ENCODE measurements at places on chromosomes 11 and 22.

DNA sequence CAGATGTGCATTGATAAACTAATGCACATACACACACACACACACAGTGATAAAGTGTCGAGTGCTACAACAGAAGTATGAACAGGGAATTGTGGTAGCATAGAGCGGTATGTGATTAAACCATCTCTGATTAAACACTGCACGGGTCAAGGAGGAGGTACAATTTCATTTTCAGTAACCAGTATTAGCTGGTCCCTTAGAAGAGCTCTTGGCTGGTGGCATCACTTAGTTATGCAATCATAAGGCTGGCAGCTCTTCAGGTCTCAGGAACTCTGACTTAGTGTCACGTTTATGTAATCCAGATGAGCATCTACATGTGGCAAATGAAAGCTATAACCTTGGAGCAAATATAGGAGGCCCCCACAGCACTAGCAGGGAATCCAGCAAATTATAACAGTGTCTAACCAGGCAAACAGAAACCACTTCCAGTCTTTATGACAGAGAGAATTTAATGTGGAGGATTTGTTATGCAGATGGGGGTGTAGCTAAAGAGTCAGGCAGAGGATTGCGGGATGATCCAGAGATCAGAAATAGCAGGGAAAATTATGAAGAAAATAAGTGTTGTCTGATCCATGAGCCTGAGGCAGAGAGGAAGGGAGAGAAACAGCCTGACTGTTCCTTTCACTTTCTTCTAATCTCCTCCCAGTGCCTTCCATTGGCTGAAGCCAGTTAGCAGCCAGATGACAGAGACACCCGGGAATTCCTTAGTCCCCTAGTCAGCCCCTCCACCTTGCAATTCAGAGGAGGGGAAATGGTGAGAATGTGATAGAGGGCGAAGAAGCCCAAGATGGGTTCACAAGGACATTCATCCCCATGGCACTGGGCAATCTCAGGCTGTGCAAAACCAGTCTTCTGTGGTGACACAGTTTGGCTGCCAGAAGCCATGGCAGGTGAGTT, 533.1 kb upstream of the TENM4 start:
- no peak for DNase-seq

DNA sequence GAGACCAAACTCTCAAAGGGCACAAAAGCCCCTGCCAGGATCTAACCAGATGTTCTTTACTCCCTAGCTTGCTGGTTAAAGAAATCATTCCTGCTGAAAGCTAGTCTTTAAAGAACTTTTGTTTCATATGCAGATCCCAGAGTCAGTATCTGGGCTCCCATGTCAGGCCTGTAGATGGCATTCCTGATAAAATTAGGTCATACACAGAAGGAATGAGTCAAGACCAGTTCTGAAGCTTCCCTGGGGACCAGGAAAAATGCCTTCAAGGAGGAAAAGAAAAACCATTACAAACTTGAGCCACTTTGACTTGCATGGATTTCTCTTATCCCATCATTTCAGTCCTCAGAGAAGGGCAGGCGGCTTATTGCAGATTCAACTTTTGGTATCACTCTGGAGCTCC, 5.9 kb downstream of the DBX1 start:
- no peak for DNase-seq

- DNase-seq, result peak; percentile 68
Measured at GRCh38 chr22:49970528-49971231, 10.1 kb downstream of the PIM3 start.

GRCh38 chr11:75796091-75796435, 18.9 kb upstream of the UVRAG start:
- DNase-seq, result no peak

DNA sequence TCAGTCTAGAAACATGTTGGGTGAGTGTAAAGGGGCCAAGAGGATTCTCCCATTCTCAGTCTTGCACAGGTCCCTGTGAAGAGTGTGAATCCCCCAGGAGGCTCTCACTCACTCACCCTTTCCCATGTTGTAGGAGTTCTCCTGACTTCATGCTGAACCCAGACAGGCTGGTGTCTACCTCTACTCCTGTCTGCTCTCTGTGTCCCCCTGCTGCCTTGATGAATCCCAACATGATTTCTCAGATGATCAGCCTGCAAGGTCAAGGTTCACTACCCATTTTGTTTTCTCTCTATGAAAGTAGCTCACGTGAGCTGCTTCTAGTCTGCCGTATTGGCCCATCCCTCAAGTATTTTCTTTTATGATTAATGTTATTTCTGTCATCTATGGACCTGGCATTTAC, 500.6 kb downstream of the ETS1 start:
- DNase-seq, result no peak

GRCh38 chr22:17060126-17060525, 24.7 kb upstream of the IL17RA start:
- no peak for DNase-seq

- DNase-seq, result no peak
Measured at GRCh38 chr11:41955066-41955465, 495.6 kb upstream of the LRRC4C start.

GRCh38 chr11:85948884-85949283, 93.7 kb downstream of the CCDC83 start:
- no peak for DNase-seq

- DNase-seq, result no peak
Measured at GRCh38 chr11:27694992-27695391, 5.3 kb downstream of the BDNF start.

DNA sequence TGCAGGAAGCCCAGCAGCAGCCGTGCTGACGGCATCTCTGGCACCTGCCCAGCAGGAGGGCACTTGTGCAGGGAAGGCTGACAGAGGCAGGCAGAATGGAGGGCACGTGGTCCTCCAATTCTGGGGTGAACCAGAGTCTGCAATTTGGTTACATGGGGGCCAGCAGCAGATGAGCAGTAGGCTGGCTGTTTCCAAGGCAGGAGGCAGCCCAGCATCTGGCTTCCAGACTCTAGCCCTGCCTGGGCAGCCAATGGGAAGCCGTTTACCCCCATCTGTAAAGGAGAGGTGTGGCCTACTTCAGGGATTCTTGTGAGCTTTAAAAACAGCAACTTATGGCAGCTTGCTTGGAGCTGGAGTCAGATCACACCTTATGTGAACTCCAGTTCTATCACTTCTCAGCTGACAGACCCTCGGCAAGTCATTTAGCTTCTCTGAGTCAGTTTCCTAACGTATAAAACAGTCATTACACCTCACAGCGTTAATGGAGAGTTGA, 27.9 kb upstream of the RASL10A start:
- DNase-seq, result no peak

GRCh38 chr22:43840431-43840830, 21.9 kb downstream of the SULT4A1 start:
- no peak for DNase-seq

GRCh38 chr11:114610984-114611944, 15.7 kb upstream of the NXPE4 start:
- DNase-seq, result no peak

DNA sequence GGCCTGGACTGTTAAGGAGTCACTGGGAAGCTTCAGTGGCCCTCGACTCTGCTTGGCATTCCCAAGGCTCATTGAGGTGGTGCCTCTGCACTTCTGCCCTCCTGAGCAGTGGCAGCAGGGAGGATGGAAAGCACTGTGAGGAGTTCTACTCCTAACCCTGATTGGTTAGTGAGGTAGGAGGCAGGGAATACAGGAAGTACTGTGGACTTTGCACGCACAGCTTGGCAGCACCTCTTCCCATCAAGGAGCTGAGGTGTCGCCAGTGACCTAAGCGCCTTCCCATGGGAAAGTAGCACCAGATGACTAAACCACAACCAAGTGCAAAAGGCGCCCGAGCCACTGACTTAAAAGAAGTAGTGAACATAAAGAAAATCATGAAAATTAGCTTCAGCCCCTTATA, 152.5 kb upstream of the CADM1 start:
- no peak for DNase-seq

DNA sequence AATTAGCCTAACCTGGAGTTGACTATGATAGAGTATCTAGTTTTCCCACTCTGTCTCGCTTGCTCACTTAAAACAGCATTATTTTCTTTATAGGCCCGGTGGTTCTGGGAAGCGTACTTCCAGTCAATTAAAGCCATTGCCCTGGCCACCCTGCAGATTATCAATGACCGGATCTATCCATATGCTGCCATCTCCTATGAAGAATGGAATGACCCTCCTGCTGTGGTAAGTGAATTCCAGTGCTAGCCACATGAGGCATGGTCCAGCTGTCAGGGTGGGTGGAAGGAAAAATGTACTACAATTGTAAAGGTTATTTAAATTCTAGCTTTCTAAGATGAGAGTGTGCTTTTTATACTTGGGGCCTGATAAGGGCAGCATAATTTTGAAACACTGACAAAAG, 76.0 kb downstream of the EXT2 start:
- no peak for DNase-seq

DNA sequence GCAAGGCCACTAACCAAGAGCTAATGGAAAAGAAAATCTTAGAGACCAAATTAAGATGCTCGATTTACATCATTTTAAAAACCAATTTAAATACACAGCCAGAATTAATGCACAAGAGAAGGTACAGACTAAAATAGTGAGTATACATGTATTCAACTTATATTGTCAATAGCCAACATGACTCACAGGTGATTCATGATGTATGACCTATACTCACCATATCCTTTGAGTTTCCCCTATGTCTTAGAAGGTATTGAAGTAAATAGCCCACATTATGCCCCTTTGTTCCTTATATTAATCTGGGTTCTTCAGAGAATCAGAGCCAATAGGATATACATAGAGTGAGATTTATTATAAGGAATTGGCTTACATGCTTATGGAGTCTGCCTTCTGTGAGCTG, 97.5 kb upstream of the ANO3 start:
- DNase-seq, result no peak

- no peak for DNase-seq
Measured at GRCh38 chr11:12531681-12532080, 142.5 kb upstream of the TEAD1 start.

DNA sequence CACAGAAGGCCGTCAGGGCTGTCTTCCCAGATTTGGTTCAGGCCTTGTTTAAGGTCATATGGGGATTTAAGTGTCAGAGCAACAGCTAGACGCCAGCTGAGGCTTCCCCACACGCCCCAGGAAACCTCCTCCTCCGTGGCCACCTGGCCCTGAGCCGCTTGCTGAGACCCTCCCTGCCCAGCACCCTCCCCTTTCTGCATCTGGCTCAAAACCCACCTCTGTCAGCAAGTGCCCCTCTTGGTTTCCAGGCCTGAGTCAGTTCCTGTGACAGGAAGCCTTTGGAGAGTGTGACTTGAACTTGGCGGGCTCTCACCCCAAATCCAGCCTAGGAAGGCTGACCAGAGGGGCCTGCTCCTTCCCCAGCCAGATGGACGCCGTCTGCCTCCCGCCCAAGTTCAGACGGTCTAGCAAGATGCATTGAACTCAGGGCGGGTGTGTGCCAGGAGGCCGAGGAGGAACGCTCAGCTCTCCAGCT, 561 bp downstream of the FXYD2 start:
- no peak for DNase-seq

GRCh38 chr22:33918676-33919365, 1.5 kb downstream of the LARGE1 start:
- no peak for DNase-seq

GRCh38 chr22:22684580-22685561, 40.5 kb downstream of the GGTLC2 start:
- no peak for DNase-seq

DNA sequence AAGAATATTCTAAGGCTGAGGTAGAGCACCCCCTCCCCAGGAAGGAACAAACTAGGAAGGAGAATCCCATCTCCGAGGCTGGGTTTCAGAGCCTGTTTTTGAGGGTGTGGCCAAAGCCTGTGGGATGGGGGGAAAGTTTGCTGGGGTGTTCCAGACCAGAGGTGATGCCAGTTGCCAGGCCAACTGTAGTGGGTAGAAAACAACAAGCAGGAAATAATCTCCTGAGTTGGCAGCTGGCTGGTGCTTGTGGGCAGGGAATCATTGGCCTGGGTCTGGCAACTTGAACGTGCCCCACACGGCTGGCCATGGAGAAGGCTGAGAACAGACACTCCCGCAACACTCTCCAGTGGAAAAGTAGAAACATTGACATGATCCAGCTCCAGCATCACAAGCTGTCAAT, 385.6 kb downstream of the ETS1 start:
- no peak for DNase-seq

GRCh38 chr22:36347094-36347493, 40.7 kb downstream of the MYH9 start:
- DNase-seq, result no peak

- DNase-seq, result no peak
Measured at GRCh38 chr11:16397390-16397789, 41.0 kb upstream of the SOX6 start.

- DNase-seq, result no peak
Measured at GRCh38 chr11:23257088-23257487, 396.8 kb upstream of the CCDC179 start.

GRCh38 chr11:128728767-128729587, 35.1 kb downstream of the FLI1 start:
- DNase-seq, result no peak

- DNase-seq, result no peak
Measured at GRCh38 chr11:27241311-27242122, 121.5 kb downstream of the CCDC34 start.

Measured in NCI-H1105 (cell line).